Panc1 (cell line): ENCODE measurements at places on chromosomes 11 and 22.

DNA sequence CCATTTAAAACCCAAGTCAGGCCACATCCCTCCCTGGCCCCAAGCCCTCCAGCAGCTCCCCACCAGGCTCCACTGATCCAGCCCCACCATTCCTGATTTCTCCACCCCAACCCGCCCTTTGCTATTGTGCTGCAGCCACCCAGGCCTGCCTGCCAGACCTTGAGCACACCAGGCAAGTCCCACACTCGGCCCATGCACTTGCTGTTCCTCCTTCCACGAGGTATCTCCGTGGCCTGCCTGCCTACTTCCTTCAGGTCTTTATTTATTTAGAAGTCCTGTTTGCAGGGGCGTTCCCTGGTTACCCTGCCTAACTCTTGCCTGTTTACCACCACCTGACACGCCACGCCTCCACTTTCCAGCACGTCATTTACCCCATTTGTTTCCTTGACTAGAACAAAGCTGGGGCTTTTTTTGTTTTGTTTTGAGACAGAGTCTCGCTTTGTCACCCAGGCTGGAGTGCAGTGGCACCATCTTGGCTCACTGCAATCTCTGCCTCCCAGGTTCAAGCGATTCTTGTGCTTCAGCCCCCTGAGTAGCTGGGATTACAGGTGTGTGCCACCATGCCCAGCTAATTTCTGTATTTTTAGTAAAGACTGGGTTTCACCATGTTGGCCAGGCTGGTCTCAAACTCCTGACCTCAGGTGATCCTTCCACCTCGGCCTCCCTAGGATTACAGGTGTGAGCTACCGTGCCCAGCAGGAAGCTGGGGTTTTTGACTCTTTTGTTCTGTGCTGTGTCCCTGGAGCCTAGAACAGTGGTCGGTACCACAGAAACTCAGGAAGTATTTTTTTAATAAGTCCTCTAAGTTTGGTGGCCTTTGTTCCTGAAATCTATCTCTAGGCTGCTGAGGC lies 6.7 kb downstream of the CENPM start:
- no peak for DNase-seq

GRCh38 chr11:69509381-69509780 lies 27.9 kb downstream of the LINC01488 start:
- no peak for DNase-seq

DNA sequence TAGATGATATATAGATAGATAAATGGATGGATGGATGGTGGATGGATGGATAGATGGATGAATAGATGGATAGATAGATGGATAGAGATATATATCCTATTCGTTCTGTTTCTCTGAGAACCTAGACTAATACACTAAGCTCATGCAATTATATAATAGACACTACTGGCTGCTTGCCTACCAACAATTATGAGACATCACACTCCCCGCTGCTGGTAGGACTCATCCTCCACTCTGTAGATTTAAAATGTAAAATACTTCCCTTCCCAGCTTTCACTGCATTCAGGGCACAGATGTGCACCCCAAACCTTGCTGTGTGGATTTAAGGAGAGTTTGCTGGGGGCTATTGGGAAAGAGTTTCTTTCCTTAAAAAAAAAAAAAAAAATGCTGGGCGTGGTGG lies 28.3 kb upstream of the RCN1 start:
- no peak for DNase-seq

DNA sequence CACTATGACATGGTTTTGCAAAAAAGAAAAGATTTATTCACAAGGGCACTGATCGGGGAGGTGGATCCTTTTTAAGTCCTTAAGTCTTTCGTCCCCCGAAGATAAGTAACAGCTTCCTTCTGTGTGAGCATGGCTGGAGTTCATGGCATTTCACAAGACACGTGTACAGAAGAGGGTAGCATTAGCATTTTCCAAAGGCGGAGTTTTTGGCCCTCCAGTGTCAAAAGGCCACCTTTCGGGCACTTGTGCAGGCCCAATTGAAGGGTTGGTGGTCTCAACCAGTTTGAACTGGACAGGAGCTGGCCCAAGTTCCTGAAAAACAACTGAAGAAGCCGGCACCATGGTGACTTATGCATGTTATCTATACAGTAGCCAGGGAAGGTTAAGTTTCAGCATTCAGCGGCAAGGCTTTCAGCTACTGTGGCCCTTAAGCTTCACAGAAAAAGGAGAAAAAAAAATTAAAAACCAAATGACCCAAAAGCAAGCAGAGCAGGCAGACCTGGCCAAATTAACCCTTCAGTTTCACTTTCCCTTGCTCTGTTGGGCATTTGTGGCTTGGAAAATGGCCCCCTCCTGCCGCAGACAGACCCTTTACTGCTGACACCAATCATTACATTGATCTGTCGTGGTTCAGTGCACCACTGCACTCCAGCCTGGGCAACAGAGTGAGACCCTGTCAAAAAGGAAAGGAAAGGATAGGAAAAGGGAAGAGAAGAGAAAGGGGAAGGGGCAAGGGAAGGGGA lies 18.7 kb downstream of the ZNF74 start:
- no peak for DNase-seq

- no peak for DNase-seq
These were observed 21.9 kb upstream of the CACNG2 start for GRCh38 chr22:36725366-36726006.

GRCh38 chr22:19645905-19646304 lies 68.4 kb upstream of the SEPTIN5 start:
- DNase-seq: no peak

DNA sequence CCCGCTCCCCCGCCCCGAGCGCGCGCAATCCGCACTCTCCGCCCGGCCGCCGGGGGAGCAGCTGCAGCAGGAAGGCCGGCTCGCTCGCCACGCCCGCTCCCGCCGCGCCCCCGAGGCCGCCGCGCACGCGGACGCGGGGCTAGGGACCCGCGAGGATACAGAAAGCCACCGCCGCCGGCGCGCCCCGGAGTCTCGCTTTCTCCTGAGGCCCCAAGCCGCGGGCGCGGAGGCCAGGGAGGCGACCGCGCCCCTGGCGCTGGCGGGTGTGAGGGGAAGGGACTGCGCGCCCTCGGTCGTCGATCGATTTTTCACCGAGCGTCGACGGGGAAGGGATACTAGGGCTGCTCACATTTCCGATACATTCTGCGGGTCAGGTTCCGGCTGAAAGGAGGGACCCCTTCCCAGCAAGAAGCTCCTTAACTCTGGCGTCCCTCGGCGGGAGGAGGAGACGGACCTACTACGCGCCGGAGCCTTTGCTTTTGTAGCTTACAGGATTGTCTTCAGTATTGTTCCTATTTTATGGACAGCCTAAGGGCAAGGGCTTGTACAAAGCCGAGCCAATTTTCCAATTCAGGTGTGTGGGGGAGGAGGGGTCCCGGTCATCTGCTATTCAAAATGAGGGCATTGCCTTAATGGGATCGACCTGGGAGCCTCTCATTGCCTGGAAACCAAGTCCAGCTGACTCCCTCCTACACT lies 416 bp upstream of the GAB2 start:
- DNase-seq: no peak
